Muscle of back (tissue), 13 donors: ENCODE measurements at places on chromosomes 12 and 14. TPM values are rescaled to one million over a fixed set of nuclear protein-coding genes. Genes with fewer than 3 reads are reported as not detected.

Gene POU6F1
- polyA plus RNA-seq: 11.2 TPM

Gene NTF3
- polyA plus RNA-seq: 1.9 TPM

Gene SRRM4
- polyA plus RNA-seq: 0.22 TPM

Gene TC2N
- 3.3 TPM for polyA plus RNA-seq

Gene GYS2
- polyA plus RNA-seq: not detected

Gene BIN2
- polyA plus RNA-seq: 3.1 TPM

Gene KLRK1
- polyA plus RNA-seq: 0.48 TPM

Gene KRT75
- polyA plus RNA-seq: 0.25 TPM

Gene TTC6
- polyA plus RNA-seq: 0.22 TPM

Gene TGFB3
- polyA plus RNA-seq: 74.4 TPM

Gene TMEM63C
- polyA plus RNA-seq: 2.3 TPM

Gene NPFF
- not detected for polyA plus RNA-seq

Gene PROX2
- 1.3 TPM for polyA plus RNA-seq

Gene KRT7
- 0.48 TPM for polyA plus RNA-seq

Gene ASPG
- 2.1 TPM for polyA plus RNA-seq

GRCh38 chr12:5348491-5348890 lies 83.4 kb upstream of the NTF3 start:
- no peak for DNase-seq

DNA sequence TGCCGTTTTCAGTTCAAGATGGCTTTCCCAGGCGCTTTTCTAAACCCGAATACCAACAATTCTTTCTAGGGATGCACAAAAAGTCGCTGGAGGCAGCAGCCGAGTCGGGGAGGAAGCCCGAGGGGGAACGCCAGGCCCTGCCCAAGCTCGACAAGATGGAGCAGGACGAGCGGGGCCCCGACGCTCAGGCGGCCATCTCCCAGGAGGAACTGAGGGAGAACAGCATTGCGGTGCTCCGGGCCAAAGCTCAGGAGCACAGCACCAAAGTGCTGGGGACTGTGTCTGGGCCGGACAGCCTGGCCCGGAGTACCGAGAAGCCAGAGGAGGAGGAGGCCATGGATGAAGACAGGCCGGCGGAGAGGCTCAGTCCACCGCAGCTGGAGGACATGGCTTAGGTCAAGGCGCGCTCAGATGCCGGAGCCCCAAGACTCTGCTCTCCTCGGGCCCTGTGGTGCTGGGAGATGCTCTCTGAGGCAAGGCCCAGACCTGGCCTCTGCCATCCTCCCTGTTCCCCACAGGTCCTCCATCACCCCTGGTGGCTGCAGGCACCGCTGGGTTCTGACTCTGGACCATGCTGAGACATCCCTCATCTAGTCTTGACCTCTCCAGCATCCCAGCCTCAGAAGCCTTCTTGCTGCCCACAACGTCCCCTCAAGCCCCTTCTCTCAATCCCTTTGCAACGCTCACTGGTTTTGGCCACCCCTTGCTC lies 21.4 kb downstream of the VSX2 start:
- no peak for DNase-seq

- no peak for DNase-seq
Measured at GRCh38 chr14:63130531-63130930, 73.7 kb upstream of the RHOJ start.

DNA sequence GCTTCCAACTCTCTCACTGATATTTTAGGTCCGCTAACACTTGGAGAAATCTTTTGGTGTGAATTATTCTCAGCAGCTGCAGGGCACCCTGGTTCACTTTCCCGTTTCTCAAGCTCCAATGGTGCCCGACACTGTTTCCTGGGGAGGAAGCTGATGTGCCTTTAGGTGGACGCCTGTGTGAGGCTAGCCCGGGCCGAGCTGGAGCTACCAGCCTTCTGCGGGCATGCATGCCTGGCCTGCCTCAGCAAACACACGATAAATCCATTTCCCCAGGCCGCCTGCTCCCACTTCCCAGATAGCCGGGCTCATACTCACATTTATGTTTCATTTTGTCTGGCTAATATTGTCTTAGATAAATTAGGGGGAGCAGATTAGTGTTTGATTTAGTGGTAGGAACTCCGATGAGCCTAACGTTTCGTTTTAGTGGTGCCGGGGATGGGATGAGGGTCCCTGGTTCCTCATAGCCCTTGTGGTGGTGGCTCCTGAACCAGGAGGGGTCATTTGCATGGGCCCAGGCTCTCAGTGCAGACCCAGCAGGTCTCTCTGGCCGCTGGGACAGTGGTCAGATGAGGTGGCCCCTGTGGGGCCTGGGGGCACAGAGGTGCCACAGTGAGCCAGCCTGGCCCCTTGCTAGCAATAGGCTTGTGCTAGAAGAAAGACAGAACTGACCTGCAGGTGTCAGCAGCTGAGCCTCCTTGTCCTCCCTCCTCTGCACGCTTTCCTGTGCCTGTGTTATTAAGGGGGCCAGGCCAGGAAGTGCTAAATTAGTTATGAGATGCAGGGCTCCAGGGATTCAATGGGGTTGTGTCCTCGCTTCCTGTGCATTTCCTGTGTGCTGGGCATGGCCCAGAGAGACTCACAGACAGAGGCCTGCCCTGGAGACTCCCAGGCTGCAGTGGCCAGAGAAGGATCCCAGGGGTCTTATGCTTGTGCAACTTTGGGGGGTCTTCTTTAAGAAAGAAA lies 88.3 kb downstream of the KIF26A start:
- no peak for DNase-seq

DNA sequence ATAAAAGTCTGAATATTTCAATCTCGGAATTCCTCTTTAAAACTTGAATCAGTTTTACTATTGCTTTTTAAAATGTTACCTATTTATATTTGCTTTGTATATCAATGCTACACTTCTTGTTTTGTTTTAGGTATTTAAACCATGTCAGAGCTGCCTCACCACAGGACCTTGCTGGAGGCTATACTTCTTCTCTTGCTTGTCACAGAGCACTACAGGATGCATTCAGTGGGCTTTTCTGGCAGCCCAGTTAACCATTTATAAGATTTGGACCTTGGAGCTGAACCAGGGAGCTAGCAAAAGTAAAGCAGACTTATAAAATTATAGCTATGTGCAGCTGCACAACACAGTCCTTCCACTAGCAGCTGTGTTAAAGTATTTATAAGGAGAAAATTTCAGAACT lies 12.8 kb downstream of the TRMT5 start:
- DNase-seq: no peak

- DNase-seq: peak; percentile 69
Measured at GRCh38 chr14:55446127-55446736, 5.8 kb upstream of the TBPL2 start.

GRCh38 chr14:25944020-25944419 lies 653.8 kb downstream of the NOVA1 start:
- DNase-seq: no peak

- no peak for DNase-seq
Measured at GRCh38 chr12:6846316-6846869, 4.7 kb downstream of the CDCA3 start.

- peak; percentile 64 for DNase-seq
Measured at GRCh38 chr14:90545966-90546751, 149.3 kb downstream of the CALM1 start.

DNA sequence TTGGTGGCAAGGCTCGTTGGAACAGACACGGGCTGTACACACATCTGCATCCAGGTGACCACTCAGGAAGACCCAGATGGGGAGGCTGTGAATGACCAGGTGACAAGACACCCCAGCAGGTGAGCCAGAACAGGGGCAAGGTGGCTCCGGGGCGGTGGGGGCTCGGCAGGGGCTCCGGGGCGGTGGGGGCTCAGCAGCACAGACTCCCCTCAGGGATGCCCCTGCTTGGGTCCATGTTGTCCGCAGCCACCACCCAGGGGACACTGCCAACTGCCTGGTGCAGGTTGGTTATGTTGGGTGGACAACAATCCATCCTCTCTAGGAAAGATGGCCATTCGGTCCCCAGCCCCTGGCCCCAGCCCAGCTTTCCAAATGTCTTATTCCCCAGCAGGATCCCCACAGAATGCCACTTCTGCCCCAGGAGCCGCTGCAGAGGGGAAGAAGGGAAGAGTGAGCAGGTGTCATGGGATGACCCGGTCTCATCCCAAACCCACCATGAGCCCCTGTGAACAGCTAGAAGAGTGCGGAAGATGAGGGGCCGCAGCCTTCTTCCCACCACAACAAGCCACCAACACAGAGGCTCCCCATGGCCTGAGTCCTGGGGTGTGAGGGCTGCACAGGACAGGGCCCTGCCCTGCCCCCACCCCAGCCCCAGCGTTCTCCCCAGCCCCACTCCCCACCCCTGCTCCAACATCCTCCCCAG lies 31.4 kb upstream of the C14orf180 start:
- no peak for DNase-seq

DNA sequence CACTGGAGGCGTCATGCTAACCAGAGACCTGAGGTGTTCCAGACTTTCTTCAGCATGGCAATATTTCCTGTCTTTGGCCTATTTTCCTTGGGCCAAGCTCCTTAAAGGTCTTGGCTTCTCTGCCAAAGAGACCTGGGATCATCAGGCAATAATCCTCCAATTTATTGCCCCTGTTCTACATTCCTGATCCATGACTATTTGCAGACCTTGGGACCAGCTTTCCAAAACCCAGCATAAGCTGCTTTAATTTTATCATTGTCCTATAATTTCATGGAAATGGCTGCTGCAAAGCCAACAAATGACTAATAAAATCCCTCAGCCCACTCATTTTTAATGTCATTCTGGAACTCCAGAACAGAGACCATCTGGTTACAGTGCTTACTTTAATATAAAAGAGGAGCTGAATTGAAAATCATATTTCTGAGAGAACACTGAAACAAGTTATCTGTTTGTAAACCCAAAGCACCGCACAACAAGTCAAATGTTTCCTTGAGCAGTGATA lies 166.9 kb upstream of the BTG1 start:
- peak; percentile 16 for DNase-seq

- DNase-seq: no peak
Measured at GRCh38 chr14:39581474-39581873, 149.2 kb upstream of the FBXO33 start.

- DNase-seq: peak; percentile 67
Measured at GRCh38 chr14:91893007-91893406, 25.7 kb upstream of the TC2N start.

GRCh38 chr14:21098892-21099595 lies 589 bp upstream of the ZNF219 start:
- DNase-seq: no peak

DNA sequence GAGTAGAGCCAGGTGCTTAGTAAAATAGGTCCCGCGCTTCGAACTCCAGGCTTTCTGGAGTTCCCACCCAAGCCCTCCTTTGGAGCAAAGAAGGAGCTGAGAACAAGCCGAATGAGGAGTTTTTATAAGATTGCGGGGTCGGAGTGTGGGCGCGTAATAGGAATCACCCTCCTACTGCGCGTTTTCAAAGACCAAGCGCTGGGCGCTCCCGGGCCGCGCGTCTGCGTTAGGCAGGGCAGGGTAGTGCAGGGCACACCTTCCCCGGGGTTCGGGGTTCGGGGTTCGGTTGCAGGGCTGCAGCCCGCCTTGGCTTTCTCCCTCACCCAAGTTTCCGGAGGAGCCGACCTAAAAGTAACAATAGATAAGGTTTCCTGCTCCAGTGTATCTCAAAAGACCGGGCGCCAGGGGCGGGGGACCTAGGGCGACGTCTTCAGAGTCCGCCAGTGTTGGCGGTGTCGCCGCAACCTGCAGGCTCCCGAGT lies 3.6 kb downstream of the SSTR1 start:
- DNase-seq: no peak

DNA sequence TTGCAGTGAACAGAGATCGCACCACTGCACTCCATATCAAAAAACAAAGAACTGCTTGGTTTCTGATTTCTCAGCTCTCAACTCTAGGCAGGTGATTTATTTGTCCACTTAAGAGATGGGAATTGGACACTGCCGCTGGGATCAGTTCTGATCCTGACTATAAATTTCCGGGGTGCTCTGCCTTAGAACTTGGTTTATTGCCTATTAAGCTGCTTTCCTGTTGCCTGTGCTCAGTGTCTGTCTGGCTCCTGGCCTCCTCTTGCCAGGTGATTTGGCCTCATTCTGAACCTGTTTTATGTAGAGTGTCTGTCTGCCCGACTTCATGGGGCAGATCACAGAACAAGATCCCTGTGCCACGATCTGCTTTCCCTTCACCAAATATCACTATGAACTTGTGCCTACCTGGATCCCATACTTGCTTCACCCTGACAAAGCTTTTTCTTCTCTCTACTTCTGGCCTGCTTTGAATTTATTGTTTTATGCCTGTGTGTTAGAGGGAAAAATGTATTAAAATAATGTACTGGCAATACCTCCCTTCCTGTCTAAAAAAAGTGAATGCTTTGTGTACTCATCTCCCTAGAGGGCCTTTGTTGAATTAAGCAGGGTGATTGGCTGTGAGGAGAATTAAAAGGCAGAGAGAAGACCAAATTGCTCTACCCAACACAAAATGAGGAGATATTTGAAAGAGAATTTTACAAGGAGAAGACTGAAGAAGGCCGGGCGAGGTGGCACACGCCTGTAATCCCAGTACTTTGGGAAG lies 27.6 kb downstream of the CDKN1B start:
- no peak for DNase-seq

- no peak for DNase-seq
Measured at GRCh38 chr14:73242357-73242901, 5.1 kb downstream of the PAPLN start.

GRCh38 chr12:110311903-110312302 lies 30.9 kb downstream of the ATP2A2 start:
- DNase-seq: no peak

DNA sequence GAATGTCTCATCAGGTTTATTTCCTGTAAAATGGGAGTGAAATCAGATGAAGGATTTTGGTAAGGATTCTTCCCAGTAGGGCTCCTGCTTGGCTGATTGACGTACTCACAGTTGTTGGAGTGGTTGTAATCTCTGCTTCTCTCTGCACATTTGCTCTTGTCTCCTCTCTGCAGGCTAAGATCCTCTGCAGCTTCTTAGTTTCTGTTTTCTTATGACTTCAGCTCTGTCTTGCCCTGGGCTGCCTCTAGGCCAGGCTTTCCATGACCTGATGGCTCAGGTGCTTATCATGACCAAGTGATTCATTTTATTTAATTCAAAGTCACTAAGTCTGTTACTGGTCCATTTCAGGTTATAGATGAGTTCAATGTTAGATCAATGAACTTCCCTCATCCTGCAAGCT lies 394.5 kb upstream of the DDHD1 start:
- no peak for DNase-seq

DNA sequence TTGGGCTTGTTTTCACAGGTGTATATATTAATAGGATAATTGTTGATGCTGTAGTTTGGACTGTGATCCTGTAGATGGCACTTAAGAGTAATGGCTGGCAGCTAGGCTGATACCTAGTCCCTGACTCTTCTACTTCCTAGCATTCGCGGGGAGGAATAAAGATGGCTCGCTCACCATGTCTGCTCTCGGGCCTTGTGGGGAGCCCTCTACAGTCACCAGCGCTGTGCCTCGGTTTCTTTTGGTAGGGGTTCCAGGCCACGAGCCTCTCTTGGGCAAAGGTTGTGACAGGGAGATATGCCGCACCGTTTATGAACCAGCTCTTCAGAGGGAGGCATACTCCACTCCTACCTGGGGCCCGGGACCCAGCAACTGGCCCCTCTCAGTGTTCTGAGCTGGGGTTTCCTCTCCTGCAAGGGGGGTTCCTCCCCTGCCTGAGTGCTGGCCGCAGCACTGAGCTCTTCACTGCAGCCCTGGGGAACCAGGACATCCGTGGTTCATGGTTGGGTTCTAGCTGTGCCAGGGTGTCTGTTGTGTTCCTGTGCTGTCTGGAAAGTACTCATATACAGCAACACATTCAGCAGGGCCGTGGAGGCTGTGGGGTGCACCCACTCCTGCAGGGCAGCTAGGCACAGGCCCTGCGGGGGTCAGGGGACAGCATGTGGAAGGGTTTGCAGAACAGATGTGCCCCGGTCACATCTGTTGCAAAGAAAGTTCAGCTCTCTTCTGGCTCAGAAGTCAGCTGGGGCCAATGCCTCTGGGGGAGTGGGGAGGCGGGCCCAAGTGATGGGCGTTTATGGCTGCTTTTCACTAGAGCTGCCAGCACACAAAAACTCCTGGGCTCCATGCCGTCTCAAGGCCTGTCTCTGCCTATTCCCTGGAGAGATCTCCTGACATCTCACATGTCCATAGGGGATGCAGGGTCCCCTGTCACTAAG lies 147.9 kb downstream of the PPFIA2 start:
- no peak for DNase-seq
